Stimulated activated CD4-positive, alpha-beta T cell treated with anti-CD3 and anti-CD28 coated beads, Interleukin-12 subunit alpha, Interleukin-12 subunit beta, amount 100 ng/mL, for 24 hours (primary cell): ENCODE measurements at places on chromosomes 7 and 10.

GRCh38 chr10:48336978-48337599, 30.6 kb downstream of the MAPK8 start:
- DNase-seq: no peak

- DNase-seq: no peak
These were observed 3.8 kb downstream of the ICA1 start for GRCh38 chr7:8258166-8258565.

GRCh38 chr7:13017881-13018280, 330.4 kb downstream of the ARL4A start:
- DNase-seq: no peak

DNA sequence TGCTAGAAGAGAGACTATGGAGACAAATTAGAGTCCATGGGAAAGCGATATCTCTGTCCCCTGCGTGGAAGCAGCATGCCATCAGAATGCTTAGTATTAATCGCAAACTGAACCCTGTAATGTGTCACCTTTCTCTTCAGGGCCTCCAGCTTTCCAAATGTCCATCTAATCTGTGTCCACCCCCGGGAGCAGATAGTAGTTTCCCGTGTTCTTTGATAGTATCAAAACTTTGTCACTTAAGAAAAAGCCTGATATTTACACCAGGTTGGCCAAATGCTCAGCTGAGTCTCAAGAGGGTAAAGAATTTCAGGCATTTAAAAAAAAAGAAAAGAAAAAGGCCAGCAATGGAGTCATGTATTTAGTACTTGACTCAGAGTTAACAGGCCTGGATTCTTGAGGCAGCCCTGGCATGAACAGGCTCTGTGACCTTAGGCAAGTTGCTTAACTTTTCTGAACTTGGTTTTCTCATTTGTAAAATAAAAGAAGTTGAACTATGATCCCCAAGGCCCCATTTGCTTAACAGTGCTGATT, 10.4 kb upstream of the GSAP start:
- DNase-seq: no peak

DNA sequence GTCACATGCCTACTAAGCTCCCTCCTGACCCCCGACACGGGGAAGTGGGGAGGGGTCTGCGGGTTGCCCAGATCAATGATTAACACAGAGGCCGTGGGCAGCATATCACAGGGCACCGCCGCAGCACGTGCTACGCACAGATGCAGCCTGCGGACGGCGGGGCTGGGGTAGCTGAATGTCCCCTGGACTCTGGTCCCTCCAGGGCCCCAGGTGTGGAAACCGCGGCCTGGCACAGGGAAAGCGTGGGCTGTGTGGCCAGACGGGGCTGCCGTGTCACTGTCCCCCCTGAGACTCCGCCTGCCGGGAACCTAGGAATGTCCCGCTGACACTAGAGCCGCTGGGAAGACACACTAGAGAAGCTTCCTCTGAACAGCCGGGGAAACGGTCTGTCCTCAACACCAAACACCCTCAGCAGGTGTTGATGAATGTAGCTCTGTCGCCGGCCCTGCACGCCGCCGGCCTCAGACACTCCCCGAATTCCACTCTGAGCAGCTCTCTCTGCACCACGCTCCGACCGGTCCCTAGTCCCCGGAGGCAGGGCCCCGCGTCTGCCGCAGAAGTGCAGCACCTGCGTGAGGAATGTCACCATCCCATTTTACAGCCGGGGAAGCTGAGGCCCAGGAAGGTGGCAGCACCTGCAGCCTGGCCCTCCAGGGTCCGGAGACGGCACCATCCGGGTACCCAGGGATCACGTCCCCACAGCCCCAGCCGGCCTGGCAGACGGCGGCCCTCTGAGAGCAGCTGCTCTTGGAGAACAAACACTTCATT, 33.4 kb upstream of the PDGFA start:
- no peak for DNase-seq

DNA sequence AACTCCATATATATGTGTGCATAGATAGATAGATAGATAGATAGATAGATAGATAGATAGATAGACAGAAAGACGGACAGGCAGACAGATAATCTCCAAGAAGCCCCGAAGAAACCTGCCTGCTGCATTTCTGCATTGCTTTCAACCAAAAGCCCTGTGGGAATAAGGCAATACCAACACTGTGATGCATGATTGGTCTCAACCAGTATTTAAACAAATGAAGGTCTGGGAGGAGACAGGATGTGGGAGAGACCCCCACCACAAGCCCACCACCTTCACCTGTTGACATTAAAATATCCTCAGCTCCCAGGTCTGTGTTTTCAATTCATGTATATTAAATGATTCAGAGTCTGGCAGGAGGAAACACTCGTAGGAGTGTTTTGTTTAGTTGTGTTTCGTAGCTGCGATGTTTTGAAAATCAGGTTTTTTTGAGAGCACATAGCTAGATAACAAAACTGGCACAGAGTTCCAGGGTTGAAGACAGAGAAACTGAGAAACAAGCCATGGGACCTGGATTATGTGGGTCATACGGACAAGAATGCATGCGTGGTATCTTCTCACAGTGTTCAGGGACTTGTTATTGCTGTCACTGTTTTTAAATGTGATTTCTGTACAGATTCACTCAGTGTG, 200.7 kb upstream of the AHR start:
- DNase-seq: no peak

- DNase-seq: no peak
These were observed 71.8 kb upstream of the DNAJB6 start for GRCh38 chr7:157265051-157265450.

GRCh38 chr10:71082960-71083715, 129.2 kb upstream of the UNC5B start:
- DNase-seq: no peak

DNA sequence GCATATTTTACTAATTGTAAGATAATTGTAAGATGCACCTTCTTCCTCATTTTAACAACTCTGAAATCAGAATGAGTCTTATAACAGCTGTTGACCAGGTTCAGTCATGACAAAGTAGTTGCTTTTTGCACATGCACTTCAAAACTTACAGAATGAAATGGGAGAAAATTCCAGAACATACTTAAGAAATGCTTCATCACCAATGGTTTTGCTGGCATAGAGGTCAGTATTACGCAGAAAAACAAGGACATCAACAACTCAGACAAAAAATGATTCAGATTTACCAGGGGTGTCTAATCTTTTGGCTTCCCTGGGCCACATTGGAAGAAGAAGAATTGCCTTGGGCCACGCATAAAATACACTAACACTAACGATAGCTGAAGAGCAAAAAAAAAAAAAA, 13.3 kb downstream of the COL28A1 start:
- DNase-seq: no peak

- no peak for DNase-seq
These were observed 139.9 kb downstream of the TNS3 start for GRCh38 chr7:47441796-47442604.

- no peak for DNase-seq
These were observed 83.3 kb downstream of the CTBP2 start for GRCh38 chr10:125076891-125077541.

GRCh38 chr10:13536674-13537366, 8.0 kb upstream of the BEND7 start:
- DNase-seq: no peak

DNA sequence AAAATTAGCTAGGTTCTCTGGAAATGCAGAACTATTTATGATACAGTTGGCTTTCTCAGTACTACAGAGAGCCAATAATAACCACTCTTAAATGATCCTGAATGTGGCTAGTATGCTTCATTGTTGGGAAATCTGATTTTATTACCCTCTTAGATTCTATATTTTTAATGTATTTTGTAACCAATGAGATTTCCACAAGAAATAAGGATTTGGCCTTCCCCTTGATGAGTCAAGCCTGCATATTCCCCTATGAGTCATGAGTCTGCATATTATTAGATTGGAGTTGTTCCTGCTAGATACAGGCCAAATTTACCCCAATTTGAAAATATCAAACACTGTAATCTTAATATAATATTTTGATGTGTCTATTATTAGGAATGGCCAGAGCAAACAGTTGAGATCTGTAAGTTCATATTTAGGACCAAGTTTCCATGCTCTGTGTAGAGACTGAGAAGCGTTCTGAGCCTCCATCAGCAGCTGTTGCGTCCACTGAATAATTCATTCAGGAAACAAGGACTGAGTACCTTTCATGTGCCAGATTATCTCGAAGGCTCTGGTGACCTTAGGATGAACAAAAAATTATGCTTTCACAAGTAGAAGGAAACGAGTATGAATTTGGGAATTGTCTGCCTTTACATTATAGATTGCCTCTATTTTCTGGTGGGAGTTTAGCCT, 793.4 kb downstream of the NRG3 start:
- no peak for DNase-seq

GRCh38 chr10:123039632-123039930, 30.8 kb downstream of the ACADSB start:
- no peak for DNase-seq

DNA sequence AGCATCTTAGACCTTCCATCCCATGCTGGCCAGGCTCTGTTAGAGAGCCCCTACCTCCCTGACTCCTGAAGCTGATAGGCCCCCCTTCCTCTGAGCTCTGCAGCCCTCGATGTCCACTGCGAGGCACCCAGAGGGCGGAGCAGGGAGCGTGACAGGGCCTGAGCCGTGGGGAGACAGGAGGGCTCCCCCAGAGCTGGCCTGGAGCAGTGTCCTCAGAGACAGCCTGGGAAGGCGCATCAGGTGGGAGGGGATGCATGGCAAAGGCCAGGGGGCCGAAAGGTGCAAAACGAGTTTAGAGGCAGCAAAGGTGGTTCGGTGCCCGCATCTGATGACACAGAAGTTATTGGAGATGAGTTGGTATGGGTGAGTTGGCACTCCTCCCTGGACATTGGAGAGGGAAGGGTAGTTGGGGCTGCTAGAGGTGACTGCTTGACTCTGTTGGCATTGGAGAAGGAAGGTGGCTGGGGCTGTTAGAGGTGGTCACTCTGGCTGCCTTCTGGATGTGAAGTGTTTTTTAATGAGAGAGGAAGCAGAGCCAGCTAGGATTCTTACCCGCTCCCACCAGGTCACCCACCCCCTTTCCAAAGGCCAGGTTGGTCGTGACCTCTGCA, 53.1 kb downstream of the PRF1 start:
- DNase-seq: no peak

DNA sequence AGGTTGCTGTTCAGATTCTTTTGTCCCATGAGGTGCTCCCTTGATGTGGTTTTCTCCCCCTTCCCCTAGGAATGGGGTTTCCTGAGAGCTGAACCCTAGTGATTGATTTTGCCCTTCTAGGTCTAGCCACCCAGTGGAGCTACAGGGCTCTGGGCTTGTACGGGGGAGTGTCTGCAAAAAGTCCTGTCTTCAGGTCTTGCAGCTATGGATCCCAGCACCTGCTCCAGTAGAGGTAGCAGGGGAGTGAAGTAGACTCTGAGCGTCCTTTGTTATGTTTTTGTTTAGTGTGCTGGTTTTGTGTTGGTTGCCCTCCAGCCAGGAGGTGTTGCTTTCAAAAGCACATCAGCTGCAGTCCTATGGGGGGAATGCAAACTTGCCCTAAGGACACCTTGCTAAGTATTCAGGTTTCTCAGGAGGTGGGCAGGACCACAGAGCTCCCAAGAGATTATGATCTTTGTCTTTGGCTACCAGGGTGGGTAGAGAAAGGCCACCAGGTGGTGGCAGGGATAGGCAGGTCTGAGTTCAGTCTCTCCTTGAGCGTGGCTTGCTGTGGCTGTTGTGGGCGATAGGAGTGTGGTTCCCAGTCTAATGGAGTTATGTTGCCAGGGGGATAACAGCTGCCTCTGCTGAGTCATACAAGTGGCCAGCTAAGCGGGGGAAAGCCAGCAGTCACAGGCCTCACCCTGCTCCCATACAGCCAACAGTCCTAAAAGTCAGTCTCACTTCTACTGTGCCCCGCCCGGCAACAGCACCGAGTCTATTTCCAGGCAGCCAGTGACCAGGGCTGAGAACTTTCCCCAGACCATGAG, 92.4 kb upstream of the JCAD start:
- no peak for DNase-seq

GRCh38 chr10:28087661-28088351, 88.9 kb upstream of the ODAD2 start:
- no peak for DNase-seq

DNA sequence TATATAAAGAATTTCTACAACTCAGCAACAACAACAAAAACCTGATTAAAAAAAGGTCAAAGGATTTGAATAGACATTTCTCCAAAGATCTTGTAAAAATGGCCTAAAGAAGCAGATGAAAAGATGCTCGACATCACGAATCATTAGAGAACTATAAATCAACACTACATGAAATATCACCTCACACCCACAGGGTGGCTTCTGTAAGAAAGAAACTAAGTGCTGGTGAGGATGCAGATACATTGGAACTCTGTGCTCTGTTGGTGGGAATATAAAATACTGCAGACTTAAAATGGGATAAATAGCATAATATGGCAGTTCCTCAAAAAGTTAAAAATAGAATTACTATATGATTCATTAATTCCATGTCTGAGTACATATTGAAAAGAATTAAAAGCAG, 38.3 kb upstream of the CDCA7L start:
- DNase-seq: no peak

DNA sequence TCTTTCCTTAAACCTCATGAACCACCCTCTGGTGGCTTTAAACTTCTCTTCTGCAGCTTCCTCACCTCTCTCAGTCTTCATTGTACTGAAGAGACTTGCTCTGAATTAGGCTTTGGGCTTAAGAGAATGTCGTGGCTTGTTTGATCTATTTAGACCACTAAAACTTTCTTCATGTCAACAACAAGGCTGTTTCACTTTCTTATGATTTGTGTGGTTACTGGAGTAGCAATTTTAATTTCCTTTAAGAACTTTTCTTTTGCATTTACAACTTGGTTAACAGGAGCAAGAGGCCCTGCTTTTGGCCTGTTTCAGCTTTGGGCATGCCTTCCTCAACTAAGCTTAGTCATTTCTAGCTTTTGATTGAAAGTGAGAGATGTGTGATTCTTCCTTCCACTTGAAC, 38.1 kb upstream of the CDHR3 start:
- DNase-seq: peak; percentile 31

DNA sequence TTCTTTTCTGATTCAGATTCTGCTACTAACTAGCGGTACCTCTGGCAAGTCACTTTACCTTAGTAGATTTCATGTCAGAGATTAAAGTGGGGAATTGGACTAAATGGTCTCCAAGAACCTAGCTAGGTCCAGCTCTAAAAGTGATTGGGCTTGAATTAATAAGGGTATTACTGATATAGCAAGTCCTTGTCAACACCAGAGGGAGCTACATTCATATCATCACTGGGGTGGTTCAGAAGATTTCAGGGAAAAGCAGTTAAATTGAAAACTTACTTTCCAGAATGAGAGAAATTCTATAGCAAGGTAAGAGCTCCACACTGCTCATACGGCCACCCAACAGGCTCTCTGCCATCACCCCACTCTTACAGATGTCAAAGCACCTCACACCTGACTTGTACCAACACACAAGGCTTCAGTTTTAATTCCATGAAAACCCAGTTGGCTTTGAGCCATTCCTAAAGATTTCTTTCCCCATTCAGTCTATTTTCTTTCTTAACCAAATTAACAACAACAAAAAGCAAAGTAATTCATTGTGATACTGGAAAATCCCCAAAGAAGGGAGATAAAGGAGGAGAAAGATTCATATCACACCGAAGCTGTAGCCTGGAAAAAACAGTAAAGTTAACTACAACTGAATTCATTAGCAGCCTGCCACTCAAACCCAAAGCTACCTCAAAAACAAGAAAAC, 38.0 kb upstream of the SPOCK2 start:
- no peak for DNase-seq

- DNase-seq: no peak
These were observed 135.5 kb upstream of the FRMD4A start for GRCh38 chr10:14466257-14466656.
